ENCODE measurements at places on chromosomes 6 and 20.

DNA sequence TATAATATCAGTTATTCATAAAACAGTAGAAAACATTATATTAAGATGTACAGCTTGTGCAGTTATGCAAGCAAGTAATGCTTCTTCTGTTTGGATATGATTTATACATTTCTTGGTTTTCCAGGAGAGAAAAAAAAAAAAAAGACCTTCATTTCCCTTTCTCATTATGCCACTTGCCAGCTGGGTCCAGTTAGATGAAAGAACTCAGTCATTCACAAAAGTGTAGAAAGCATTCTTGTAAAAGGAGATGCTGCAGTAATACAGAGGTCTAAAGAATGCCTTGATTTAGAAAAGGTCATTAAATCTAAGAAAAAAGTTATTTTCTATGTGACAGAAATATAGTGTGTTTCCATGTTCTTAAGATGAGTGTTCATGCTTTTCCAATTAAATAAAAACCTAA, 7.4 kb downstream of the PDE7B start:
- no peak for DNase-seq

DNA sequence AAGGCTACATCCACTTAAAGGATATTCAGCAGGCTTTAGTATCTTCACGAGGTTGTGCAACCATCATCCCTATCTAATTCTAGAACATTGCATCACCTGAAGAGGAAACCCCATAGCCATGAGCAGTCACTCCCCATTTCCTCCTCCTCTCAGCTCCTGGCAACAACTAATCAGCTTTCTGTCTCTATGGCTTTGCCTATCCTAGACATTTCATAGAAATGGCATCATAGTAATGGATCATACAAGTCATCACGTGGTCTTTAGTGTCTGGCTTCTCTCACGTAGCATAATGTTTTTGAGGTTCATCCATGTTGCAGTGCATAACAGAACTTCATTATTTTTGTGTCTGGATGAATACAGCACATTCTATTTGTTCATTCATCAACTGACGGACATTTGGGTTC, 20.5 kb downstream of the SNAI1 start:
- no peak for DNase-seq

DNA sequence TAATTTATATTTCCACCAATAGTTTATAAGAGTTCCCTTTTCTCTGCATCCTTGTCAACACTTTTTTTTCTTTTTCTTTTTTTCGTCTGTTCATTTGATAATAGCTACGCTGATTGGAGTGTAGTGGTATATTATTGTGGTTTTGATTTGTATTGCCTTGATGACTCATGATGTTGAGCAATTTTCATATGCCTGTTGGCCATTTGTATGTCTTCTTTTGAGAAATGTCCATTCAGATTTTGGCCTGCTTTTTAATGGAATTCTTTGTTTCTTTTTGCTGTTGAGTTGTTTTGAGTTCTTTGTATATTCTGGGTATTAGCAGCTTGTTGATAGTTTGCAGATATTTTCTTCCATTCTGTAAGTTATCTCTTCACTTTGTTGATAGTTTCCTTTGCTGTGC, 773.4 kb downstream of the KIF16B start:
- DNase-seq, result no peak

DNA sequence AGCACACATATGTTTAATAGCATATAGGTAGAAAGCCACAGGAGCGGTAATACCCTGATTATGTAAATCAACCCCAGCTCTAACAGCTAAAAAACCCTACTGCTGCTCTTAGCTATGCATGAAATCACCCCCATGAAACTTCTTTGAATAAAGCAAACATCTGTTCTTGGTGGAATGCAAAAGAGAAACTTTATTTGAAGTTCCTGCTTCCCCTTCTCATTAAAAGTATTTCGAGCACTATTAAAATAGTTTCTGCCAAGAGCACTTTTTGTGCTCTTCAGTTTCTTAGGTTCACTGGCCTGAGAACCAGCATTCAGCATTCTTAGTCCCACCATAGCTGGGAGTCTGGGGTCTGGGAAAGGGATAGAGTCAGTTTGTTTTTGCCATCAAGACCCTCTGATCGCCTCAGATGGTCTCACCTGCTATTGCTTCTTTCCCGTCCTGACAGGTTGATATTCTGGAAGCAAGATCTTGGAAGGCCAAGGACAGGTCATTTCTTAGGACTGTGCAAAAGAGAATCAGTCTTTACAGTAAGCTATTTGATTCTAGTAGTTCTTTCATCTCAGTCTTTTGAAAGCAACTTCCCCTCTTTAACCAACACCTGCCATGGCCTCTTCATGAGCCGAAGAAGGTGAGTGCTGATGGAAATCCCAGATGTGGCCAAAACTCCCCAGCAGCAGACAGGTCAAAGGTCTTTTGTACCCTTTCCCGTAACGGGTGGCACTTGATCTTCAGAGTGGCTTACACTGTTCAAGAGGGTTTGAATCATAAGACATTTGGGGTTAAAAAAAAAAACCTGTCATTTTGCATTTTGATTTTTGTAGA, 76.5 kb upstream of the TMEM170B start:
- DNase-seq, result no peak

DNA sequence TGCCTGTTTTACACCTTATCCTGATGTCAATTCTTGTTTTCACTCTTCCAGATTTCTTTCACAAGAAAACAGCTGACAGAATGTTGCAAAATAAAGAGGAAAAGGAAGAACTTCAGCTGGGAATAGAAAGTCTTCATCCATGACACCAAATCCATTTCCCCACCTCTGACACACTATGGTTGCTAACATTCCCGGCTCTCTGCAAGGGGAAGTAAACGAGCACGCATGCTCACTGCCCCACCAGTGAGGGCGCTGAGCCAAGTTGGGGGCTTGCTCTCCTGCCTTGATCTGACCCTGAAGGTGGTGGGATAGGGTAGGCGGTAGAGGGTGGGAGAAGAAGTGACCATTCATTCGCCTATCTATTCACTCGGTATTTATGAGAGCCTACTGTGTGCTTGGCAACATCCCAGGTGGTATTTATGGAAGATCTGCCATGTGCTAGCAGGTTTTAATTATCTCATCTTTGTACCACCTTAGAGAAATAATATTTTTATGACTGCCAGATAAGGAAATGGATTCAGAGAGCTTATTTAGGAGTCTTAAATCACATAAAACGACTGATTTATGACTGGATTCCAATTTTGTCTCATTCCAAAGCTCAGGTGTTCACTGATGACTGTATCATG, 206.2 kb downstream of the FOXC1 start:
- DNase-seq, result no peak

DNA sequence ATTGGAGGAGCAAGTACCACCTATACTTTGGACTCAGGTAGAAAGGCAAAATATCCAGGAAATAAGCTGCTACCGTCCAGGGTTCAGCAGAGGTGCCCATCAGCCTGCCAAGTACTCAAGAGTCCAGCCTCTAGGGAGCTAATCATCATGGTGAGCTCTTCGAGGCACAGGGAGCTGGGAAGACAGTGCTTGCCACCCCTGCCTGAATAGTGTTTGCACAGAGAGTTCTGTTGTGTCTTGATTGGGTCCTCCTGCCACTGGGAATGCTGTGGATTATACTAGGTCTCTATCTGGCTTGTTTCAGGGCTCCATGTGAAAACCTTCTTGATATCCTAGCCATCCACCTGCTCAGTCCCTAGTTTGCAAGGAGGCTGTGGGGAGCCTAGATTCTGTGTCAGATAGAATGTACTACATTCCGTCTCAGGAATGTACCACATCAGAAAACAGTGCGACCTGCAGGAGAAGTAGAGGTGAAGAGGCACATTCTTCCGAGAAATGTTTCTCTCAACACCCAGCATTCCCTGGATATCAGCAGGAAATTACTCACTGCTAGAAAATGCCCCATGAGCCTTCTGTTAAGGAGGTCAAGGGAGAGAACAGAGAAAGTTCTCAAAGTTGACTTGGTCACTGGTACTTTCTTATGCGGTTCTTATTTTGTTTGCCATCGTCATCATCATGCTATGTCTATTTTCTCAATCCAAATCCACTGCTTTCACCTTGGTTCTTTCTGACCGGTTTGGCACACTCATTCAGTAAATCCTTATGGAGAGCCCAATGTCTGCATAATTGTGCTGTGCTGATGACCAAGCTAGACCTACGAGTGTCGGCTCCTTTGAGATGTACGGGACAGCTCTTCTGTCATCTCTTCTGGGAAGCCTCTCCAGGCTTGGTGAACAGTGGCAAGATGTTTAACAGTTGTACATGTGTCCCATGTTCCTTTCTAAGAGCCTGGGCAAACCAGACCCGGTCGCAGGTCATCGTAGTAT, 30.7 kb downstream of the PTPN1 start:
- DNase-seq, result no peak

DNA sequence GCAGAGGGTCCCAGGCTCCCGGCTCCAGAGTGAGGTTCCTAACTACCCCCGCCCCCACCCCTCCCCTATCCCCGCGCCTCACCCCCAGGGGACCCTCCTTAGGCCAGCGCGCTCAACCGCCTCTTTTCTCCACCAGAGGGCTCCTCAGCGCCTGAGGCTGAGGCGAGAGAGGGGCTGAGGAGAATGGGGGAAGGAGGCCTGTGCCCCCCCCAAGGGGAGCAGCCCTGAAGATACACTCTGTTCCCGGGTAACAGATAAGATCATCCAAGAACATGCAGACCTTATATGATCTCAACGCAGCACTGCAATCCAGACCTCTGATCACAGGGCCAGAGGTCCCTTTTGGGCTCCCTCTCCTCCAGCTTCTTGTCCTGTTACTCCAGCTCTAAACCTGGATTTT, 43.3 kb upstream of the MRPS10 start:
- DNase-seq, result peak; percentile 14

DNA sequence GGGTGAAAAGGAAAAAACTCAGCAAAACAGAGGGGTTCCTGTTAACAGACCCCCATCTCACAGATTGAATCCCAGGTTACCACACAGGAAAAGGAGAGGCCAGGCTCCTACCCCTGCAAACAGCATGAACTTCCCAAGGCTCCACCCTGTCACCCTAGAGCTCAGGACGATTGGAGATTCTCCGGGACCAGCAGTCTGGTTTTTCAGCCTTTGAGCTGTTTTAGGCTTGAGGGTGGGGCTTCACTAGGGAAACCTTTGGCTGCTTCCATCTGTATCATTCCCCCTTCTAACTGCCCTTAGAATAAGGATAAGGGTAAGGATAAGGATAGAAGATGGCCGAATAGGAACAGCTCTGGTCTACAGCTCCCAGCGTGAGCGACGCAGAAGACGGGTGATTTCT, 16.0 kb downstream of the C6orf58 start:
- no peak for DNase-seq

DNA sequence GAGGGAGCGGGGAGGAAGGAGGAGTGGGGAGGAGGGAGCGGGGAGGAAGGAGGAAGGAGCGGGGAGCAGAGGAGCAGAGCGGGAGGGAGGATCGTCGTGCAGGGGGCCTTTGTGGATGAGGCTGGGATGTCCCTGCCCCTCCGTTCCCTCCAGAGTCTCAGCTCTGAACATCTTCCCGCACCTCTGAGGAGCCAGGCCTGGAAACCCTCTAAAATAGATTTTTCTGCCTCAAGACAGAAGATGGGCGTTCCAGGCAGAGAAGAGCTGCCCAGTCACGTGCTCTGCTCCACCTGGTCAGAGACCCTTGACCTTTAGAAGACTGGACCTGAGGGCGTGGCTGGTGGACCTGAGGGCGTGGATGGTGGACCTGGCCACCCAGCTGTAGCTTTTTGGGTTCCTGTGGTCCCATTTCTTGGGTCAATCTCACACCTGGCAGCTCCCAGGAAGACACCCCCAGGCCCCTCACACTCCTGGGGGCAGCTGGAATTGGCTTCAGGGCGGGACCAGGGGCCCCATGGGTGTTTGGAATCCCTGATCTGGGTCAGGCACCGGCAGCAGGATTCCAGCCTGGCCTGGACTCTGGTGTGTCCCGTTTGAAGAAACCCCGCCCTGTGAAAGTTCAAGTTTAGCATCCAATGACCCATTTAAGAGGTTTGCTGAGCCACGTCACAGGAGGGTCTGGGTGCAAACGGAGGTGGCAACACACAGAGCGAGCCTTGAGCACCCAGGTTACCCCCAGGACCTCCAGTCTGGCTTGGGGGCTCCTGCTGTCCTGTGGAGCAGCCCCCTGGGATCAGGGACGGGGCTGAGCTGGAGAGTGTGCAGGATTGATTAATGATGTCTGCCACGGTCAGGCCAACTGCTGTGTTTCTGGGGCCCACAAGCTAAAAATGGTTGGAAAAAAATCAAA, 96.9 kb upstream of the BHLHE23 start:
- no peak for DNase-seq

DNA sequence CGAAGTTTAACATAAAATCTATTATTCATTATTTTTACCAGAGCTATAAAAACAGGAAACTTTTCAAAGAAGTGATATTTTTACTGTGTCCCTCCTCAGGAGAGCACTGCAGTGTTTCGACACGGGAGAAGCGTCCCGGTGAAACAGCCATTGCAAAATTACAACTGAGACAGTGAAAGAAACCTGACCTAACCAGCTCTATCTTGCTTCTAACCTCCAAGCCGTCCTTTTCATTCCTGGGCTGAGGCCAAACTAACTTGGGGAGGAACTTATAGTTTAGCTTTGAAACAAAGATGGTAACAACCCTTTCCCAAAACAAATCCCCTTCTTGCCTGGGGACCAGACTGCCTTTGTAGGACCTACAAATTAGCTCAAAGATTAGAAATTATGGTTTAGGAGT, 79.2 kb downstream of the WDR27 start:
- DNase-seq, result no peak

DNA sequence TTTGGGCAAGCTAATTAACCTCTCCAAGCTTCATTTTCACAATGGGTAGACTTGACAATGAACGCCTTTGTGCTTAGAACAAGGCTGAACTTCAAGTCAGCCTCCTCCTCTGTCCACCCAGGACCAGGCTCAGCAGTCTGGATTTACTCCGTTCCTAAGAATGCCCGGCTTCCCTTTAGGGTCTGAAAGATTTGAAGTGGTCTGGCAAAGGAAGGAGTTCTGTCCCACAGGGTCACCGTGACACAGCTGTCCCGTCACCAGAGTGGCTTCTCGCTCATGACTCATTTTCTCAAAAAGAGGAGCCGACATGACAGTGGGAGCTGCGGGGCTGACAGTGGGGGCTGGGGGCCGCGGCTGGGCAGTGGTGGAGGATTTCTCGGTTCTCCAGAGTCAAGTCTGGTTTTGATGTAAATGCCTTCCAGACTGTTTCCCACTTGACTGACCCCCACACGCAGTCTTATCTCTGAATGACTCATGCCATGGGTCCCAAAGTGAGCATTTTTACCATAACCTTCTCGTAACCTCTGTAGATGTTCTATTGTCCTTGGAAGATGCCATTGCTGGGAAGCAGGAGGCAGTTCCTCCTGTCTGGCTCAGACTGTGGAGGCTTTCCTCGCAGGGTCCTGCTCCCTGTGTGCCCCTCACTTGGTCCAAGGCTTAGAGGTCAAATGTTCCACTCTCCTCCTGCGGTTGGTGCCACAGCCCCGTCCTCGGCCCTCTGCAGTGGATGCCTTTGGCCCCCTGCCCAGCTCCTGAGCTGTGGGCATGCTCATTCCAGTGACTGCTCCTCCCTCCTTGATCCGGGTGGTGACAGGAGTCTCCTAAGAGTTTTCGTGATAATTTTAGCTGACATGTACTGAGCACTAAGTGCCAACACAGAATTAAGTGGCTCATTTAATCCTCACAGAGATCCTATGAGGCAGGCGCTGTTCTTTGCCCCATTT, 253.1 kb downstream of the FNDC1 start:
- DNase-seq, result no peak

GRCh38 chr20:9912858-9913434, 74.1 kb upstream of the PAK5 start:
- peak; percentile 53 for DNase-seq

Data from T47D (cell line).